Activated CD4-positive, alpha-beta memory T cell treated with anti-CD3 and anti-CD28 coated beads for 36 hours (primary cell): ENCODE measurements at places on chromosomes 6 and 20. TPM values are rescaled to one million over a fixed set of nuclear protein-coding genes. Genes with fewer than 3 reads are reported as not detected.
A peak's percentile ranks its signal among the peaks of the same experiment; 100 is the strongest.

GRCh38 chr6:69487688-69488087 lies 309.1 kb downstream of the LMBRD1 start:
- no peak overlapping the region for H3K4me3 ChIP-seq
- DNase-seq = no peak
- H3K36me3 ChIP-seq = no peaks in the 10 kb centered on the region
- no peak overlapping the region for H3K27ac ChIP-seq
- H3K4me1 ChIP-seq = no peaks in the 10 kb centered on the region

The NKAIN2 gene
- total RNA-seq = not detected

- peaks cover 9% of the 10 kb centered on the region for H3K27me3 ChIP-seq
- H3K4me1 ChIP-seq = peaks cover 15% of the 10 kb centered on the region
- no peaks in the 10 kb centered on the region for H3K36me3 ChIP-seq
- DNase-seq = no peak
Observed at GRCh38 chr6:44077214-44077946, 49.9 kb downstream of the MRPL14 start.

DNA sequence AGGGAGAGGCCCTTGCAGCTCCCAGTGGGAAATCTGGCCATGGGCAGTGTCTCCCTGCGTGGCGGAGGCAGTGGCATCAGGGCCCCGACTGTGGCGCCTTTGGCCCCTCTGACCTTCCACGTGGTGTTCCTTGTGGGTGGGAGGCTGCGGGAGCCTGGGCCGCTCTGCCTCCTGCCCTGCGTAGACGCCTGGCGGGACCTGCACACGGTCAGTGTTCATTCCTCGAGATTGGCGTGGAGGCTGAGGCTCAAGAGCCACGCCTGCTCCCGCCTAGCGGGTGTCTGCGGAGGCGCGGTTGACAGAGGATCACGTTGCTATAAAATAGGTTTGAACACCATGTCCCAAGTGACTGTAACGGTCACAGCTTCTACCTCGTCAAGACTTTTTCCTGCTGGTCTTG lies 14.0 kb downstream of the COL9A3 start:
- H3K36me3 ChIP-seq = no peaks in the 10 kb centered on the region
- no peaks in the 10 kb centered on the region for H3K4me1 ChIP-seq
- H3K27me3 ChIP-seq = no peaks in the 10 kb centered on the region

The GGTLC1 gene
- not detected for total RNA-seq

The LHFPL5 gene
- not detected for total RNA-seq

GRCh38 chr6:155004017-155004416 lies 8.9 kb downstream of the TIAM2 start:
- no peak overlapping the region for H3K27ac ChIP-seq
- H3K4me1 ChIP-seq = peaks cover 4% of the 10 kb centered on the region
- H3K36me3 ChIP-seq = no peaks in the 10 kb centered on the region

DNA sequence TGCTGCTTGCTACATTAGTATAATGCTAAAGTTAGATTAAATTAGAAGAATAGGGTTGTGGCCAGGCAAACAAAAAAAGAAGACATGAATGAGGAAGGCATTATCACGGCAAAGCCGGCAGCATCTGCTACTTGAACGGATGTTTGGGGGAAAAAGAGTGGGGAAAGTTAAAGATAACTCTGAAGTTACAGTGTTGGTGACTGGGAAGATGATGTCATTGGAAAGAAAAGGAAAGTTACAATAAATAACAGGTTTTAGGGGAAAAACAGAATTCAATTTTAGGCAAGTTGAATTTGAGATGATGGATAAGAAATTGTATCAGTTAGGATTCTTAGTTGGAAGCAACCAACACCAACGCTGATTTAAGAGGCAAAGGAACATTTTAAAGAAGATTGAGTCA lies 74.2 kb upstream of the NRN1 start:
- no peak overlapping the region for H3K4me3 ChIP-seq
- no peak for DNase-seq
- no peaks in the 10 kb centered on the region for H3K4me1 ChIP-seq

DNA sequence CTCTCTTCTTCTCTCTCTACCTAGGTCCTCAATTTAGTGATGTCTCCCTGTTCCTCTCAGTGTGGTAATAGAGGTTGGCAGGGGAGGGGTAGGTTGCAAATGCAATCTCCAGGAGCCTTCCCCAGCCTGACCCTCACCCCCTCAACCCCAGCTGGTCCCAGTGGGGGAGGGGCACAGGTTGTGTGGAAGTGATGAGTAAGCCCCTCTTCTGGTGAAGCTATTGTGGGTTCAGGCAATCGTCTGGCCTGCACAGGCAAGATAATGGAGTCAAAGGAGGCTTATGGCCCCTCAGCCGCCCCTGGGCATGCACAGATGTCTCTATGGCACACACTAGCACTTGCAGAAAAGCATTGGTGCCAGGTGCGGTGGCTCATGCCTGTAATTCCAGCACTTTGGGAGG lies 10.8 kb upstream of the ADA start:
- H3K4me3 ChIP-seq = no peak overlapping the region
- H3K36me3 ChIP-seq = peaks cover 1% of the 10 kb centered on the region
- no peaks in the 10 kb centered on the region for H3K27me3 ChIP-seq
- no peak overlapping the region for H3K27ac ChIP-seq

GRCh38 chr20:56835829-56836550 lies 206.9 kb downstream of the TFAP2C start:
- H3K27ac ChIP-seq = no peak overlapping the region
- DNase-seq = no peak
- peaks cover 6% of the 10 kb centered on the region for H3K27me3 ChIP-seq
- H3K36me3 ChIP-seq = no peaks in the 10 kb centered on the region
- no peak overlapping the region for H3K4me3 ChIP-seq

DNA sequence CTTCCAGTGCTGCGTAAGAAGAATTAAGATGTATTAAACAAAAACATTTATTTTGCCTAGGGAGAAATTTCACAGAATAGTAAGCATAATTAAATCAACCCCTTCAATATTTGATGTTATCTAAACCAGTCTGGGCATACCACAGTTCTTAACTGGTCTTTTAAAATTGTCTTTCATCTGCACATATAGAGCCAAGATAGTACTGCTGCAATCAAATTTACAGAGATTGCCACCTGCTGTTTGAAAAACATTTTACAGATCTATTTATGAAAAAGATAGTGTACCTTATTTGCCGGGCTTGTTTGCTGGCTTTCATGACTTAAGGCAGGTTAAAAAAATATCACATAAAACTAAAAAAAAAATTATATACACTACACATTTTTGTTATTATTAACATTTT lies 323.2 kb downstream of the ADGRB3 start:
- no peaks in the 10 kb centered on the region for H3K27me3 ChIP-seq
- H3K27ac ChIP-seq = no peak overlapping the region
- no peak for DNase-seq
- no peaks in the 10 kb centered on the region for H3K4me1 ChIP-seq

The MLN gene
- total RNA-seq = not detected

- H3K4me1 ChIP-seq = peaks cover 20% of the 10 kb centered on the region
- no peaks in the 10 kb centered on the region for H3K27me3 ChIP-seq
- H3K36me3 ChIP-seq = peaks cover 33% of the 10 kb centered on the region
- no peak overlapping the region for H3K27ac ChIP-seq
- no peak overlapping the region for H3K4me3 ChIP-seq
- DNase-seq = no peak
Observed at GRCh38 chr20:62155428-62156253, 12.1 kb downstream of the SS18L1 start.

The NUDT3 gene
- 12.7 TPM for total RNA-seq

The OTOR gene
- total RNA-seq = not detected

DNA sequence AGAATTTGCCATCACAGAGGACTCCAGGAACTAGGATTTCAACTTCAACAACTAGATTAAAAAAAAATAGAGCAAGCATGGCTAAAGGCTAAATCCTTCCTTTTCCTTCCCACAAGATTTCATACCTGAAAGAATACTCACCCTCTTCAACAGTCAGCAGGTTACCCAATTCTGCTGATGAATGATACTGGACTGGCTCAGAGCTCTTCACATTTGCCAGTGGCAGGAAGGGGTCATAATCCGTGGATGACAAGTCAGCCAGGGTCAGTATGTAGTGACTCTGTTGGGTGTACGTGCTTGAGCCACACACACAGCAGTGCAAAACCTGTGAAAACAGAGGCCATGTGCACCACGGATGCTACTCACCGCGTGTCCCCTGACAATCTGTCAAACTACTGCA lies 152.9 kb downstream of the INSM1 start:
- no peak overlapping the region for H3K4me3 ChIP-seq
- peaks cover 10% of the 10 kb centered on the region for H3K4me1 ChIP-seq
- no peak for DNase-seq
- no peak overlapping the region for H3K27ac ChIP-seq
- H3K27me3 ChIP-seq = no peaks in the 10 kb centered on the region
- H3K36me3 ChIP-seq = peaks cover 45% of the 10 kb centered on the region

DNA sequence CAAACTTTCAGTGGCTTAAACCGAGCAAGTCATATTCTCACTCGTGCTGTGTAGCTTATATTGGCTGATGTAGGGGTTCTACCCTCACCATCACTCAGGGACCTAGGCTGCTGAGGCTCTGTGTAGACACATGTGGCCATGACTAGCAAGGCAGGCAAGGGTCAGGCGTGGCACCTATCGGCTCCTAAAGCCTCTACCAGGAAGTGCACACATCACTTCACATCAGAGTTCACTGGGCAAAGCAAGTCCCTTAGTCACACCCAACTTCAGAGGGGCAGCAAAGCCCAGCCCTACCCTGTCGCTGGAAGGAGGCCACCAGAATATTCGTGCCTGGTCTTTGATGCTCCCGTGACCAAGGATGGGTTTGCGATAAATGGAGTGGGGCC lies 42.9 kb downstream of the PPP1R14C start:
- no peaks in the 10 kb centered on the region for H3K36me3 ChIP-seq
- H3K27ac ChIP-seq = no peak overlapping the region
- H3K4me1 ChIP-seq = no peaks in the 10 kb centered on the region
- H3K4me3 ChIP-seq = no peak overlapping the region

GRCh38 chr6:14170128-14170527 lies 52.6 kb downstream of the CD83 start:
- H3K27ac ChIP-seq = no peak overlapping the region
- H3K4me3 ChIP-seq = no peak overlapping the region
- no peaks in the 10 kb centered on the region for H3K27me3 ChIP-seq
- peaks cover 4% of the 10 kb centered on the region for H3K4me1 ChIP-seq
- no peak for DNase-seq

The TULP1 gene
- total RNA-seq = not detected

GRCh38 chr6:118933855-118934460 lies 1.0 kb downstream of the MCM9 start:
- H3K36me3 ChIP-seq = peaks cover 30% of the 10 kb centered on the region
- H3K4me1 ChIP-seq = peaks cover 23% of the 10 kb centered on the region
- no peaks in the 10 kb centered on the region for H3K27me3 ChIP-seq
- H3K27ac ChIP-seq = peak overlapping the region; percentile 82

GRCh38 chr6:53312355-53312754 lies 36.4 kb downstream of the ELOVL5 start:
- DNase-seq = no peak
- peaks cover 93% of the 10 kb centered on the region for H3K4me1 ChIP-seq
- H3K27ac ChIP-seq = peak overlapping the region; percentile 23
- peaks cover 4% of the 10 kb centered on the region for H3K36me3 ChIP-seq
- no peak overlapping the region for H3K4me3 ChIP-seq
- H3K27me3 ChIP-seq = no peaks in the 10 kb centered on the region

DNA sequence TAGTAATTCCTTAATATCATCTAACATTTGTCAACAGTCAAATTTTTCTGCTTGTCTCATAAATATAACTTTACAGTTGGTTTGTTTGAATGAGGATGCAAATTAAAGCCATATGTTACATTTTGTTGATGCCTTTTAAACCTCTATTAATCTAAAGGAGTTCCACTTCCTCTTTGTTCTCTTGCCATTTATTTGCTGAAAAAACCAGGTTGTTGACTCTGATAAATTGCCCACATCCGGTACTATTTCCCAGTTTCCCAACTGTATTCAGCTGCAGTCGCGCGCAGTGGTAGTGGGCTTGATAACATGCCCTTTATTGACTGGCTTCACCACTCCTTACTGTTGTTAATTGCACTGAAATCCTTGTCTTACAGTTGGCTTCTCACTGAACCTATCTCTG lies 32.8 kb upstream of the SIRPB2 start:
- peaks cover 2% of the 10 kb centered on the region for H3K36me3 ChIP-seq
- DNase-seq = no peak
- H3K27me3 ChIP-seq = peaks cover 5% of the 10 kb centered on the region
- H3K4me1 ChIP-seq = peaks cover 3% of the 10 kb centered on the region
- no peak overlapping the region for H3K27ac ChIP-seq
- no peak overlapping the region for H3K4me3 ChIP-seq

The LINC00237 gene
- not detected for total RNA-seq
